ENCODE measurements at places on chromosomes 12 and 14.

DNA sequence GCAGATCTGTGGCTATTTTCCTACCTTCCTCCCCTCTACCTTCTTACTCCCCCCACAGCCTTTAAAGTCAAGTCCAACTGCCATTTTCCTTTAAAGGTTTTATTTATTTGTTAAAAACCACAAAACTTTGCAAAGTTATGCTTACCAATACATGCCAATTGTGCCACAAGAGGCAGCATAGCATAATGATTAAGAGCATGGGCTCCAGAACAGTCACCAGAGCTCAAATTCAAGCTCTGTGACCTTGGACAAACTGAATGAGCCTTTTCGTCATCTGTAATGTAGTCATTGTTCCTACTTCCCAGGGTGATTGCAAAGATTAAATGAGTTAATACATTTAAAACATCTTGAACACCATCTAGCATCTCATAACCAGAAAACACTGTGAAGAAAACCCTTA lies 13.0 kb upstream of the FMNL3 start:
- DNase-seq = no peak

DNA sequence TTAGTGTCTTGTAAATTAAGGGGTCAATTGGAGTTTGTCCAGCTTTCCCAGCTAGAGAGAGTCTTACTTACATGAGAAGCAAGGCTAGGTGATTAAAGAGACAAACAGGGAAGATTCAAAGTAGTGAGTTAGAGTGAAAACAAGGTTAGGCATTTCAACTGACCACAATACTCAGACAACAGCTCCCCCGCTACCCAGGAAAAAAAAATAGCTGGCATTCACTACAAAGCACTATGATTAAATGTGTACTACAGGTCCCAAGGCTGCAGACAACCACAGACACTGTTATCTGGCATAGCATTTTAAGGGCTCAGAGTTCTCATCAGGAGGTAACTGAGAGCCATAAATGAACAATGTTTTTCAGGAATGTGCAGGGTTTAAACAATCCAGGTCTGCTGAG lies 680.9 kb downstream of the TMEM121 start:
- DNase-seq = no peak

DNA sequence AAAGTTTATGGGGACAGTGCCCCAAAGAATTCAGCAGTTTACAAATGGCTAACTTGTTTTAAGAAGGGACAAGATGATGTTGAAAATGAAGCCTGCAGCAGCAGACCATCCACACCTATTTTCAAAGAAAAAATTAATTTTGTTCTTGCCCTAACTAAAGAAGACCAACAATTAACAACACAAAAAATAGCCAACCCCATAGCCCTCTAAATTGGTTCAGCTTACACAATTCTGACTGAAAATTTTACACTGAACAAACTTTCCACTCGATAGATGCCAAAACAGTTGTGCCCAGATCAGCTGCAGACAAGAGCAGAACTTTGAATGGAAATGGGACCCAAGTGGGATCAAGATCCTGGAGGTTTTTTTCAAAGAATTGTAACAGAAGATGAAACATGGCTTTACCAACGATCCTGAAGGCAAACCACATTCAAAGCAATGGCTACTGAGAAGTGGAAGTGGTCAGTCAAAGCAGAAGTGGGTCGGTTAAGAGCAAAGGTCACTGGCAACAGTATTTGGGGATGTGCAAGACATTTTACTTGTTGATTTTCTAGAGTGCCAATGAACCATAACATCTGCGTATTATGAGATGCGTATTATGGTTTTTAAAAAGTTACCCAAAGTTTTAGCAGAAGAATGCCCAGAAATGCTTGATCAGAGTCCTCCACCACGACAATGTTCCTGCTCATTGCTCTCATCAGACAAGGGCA lies 30.0 kb downstream of the SLC39A9 start:
- no peak for DNase-seq

DNA sequence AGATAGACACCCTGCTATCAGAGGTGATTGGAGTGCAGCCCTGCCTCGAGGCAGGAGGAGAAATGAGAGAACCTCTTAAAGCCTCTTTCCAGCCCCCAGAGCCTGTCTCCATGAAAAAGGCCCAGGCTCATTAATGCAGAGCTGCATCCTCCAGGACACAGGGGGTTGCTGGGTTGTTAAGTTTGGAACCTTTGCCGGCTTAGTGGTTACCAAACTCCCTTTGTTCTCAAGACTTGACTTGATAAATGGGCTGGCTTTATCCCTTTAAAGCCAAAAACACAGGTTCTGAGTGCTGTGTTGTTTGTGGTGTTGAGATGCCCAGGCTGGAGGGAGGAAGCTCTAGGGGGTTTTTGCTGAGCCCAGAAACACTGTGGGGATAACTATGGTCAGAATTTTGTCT lies 71.0 kb downstream of the DAD1 start:
- no peak for DNase-seq

DNA sequence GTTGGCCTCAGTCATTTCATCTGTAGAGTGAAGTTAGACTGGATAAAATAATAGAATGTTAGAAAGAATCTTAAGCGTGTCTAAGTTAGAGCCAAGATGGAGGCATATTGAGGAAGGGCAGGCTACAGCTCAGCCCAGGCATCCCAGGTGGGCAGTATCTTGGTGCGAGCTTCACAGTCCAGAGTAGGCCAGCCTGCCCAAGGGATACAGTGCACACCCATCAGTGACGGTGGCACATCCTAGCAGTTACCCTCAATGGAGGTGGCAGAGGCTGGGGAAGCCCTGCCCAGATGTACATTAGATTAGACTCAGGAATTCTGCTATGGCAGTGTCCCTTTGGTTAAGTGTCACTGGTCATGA lies 21.5 kb downstream of the TULP3 start:
- no peak for DNase-seq

- no peak for DNase-seq
Measured at GRCh38 chr14:75537071-75537470, 14.8 kb downstream of the BATF start.

DNA sequence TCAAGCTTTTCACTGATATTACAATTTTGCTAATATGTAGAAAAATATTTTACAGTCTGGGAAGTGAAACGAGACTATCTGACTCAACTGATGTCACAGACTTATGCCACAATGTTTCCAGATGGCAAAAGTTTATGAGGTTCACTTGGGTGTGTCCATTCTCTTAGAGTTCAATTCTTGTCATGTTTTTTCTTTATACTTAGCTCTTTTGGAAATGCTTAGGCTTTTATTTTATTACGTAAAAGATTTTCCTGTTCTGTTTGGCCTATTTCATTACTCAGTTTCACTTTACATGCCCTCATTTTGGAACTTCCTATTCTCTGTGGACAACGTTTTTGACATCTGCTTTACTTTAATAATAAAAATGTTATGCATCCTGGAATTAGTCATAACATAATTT lies 2.1 kb upstream of the PDZRN4 start:
- DNase-seq = no peak

GRCh38 chr12:67047634-67048033 lies 221.5 kb upstream of the CAND1 start:
- DNase-seq = no peak

GRCh38 chr12:51520576-51521325 lies 70.3 kb upstream of the SCN8A start:
- DNase-seq = no peak

- DNase-seq = no peak
Measured at GRCh38 chr14:65772466-65772865, 359.9 kb downstream of the FUT8 start.

DNA sequence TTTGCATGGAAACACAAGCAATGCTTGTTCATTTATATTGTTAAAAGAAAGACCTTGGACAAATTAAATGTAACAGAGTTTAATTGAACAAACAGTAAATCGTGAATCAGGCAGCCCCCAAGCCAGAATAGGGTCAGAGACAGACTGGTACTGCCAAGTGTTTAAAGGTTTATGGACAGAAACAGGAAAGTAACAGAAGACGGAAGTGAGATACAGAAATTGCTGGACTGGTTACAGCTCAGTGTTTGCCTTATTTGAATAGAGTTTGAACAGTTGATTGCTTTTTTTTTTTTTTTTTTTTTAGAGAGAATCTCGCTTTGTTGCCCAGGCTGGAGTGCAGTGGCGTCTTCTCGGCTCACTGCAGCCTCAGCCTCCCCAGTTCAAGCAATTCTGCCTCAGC lies 50.3 kb downstream of the DAO start:
- no peak for DNase-seq

- DNase-seq = no peak
Measured at GRCh38 chr14:102777711-102778337, 575 bp downstream of the TRAF3 start.

DNA sequence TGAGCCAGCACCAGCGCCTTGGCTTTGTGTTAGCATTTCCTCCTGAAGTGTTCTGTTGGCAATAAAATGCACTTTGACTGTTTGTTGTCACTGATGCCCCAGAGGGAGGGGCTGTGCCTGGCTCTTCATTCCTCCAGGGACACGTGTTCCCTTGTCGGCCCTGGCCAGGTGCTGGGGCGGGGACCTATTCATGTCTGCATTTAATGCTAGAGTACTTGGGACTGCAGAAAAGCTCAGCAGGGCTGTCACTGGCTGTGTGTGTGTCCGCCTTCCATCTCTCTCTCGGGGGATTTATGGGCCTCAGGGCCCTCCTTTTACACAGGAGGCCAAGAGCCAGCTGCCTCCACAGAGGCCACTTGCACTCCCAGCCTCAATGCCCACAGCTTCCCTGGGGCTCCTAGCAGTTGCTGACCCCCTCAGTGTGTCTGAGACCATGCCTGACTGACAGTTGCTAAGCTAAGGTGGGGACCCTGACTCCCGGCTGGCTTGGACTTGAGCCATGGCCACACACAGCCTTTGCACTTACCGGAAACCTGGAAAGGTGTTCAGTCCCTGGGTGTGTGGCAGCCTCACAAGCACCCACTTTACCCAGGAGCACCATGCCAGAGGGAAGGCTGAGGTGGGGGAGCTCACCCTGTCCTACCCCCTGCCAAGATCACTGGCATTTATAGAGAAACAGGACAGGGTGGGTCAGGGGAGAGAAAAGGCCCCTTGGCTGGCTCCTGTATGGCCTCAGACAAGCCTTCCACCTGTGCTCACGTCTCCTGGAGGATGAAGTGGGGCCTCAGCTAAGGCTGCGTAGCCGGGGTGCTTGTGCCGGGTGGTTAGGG lies 27.8 kb downstream of the HIP1R start:
- no peak for DNase-seq

DNA sequence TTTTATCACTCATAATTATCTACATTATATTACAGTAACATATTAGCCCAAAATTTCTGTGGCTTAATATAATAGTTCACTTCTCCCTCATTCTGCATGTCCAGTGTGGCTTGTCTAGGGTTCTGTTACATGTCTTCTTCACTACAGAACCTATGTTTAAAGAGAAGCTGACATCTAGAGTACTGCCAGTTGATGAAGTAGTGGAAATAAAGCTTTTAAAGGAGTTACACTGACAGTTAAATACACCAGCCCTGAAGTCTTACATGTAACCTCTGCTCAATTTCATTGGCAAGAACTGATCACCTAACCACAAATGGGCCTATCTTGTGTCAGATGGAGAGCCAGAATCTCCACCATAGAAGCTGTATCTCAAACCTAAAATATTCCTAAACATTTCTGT lies 32.9 kb downstream of the RPS6KA5 start:
- DNase-seq = no peak

DNA sequence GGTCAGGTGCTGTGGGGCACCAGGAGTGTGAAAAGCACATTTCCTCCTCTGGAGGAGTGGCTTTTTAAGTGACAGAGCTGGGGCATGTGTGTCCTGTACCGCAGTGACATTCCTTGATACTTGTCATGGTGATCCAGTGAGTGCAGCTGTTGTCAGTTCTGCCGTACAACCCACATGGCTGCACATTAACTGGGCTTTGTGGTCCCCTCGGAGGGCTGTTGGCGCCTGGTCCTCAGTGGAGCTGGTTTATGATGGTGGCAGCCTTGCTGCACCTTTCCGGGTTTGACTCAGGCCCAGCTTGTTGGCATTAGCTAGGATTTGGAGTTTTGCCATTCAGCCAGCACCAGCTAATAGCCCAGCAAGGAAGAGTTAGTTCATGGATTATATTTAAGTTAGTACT lies 77.0 kb downstream of the SLC25A47 start:
- DNase-seq = no peak

GRCh38 chr14:29857551-29857950 lies 70.1 kb downstream of the PRKD1 start:
- no peak for DNase-seq

DNA sequence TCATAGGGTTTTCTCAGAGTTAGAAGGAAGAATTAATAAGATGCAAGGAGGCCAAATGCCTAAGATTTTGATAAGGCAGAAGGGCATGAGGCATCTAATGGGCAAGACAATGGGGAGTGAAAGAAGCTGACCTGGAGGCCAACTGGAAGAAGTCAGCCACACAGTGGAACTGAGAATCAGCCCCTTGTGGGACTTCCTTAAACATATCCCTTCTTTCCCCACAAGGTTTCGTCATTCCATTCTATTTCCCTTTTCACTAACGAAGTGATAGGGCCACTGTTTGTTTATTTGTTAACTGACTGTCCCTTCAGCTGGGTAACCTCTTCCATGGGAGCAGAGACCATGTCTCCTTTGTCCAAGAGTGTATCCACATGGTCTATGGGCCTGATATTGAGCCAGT lies 86.2 kb downstream of the HELB start:
- DNase-seq = no peak

DNA sequence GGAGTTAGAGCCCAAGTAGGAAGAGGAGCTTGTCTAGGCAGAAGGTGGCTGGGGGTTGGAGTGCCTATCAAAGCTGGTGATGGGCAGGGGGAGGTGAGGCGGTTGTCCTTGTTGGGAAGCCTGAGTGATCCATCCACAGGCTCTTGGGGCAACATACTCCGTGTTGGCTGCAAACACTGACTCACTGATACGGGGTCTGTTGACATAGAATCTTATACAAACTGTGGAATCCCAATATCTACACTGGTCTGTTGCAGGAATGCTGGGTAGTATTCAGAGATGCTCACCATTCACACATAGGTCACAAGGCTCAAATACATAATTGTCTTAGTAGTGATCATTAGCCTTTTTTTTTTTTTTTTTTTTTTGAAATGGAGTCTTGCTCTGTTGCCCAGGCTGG lies 26.0 kb downstream of the ERH start:
- no peak for DNase-seq

DNA sequence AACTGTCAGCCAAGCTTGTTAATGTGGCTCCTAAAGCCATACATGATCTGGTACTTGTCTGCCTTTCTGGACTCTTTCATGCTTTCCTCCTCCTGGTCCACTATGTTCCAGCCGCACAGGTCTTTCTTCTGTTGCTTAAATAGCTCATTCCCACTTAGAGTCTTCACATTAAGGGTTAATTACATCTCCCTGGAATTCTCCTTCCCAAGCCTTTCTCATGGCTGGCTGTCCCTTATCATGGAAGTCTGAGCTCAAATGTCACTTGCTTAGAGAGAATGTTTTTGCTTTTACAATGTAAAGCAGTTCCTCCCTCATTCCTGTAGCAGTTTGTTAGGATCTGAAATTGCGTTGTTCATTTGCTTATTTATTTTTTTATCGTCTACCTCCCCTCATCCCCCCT lies 199.6 kb downstream of the TRHDE start:
- no peak for DNase-seq

- no peak for DNase-seq
Measured at GRCh38 chr14:85583380-85583779, 53.4 kb downstream of the FLRT2 start.

DNA sequence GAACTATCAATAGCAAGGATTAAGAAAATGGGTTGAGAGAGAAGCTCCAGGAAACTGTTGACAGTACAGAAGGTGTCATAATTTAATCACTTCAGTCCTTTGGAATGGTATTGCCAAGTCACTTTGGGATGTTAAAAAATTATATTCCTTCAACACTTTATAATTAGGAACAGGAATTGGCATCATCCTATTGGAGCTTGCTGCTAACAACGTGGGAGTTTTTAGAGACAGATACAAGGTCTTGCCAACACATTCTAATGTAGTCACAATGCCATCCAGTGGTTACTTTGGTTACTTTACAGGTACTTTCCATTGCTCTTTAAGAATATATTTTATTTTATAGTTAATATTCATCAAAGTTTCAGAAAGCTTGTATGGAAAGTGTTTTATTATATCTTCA lies 310.1 kb downstream of the SYT1 start:
- no peak for DNase-seq

Measured in activated CD4-positive, alpha-beta T cell treated with anti-CD3 and anti-CD28 coated beads for 4 hours (primary cell).